ENCODE measurements at places on chromosomes 12 and 14. TPM values are rescaled to one million over a fixed set of nuclear protein-coding genes. Genes with fewer than 3 reads are reported as not detected.

Gene CD163L1
- polyA plus RNA-seq, result 1.1 TPM

Gene CCDC175
- not detected for polyA plus RNA-seq

Gene RNASE3
- not detected for polyA plus RNA-seq

Gene DPF3
- polyA plus RNA-seq, result 18.1 TPM

Gene NTF3
- 1.5 TPM for polyA plus RNA-seq

Gene PRKD1
- 2.0 TPM for polyA plus RNA-seq

Gene CLEC1A
- polyA plus RNA-seq, result 4.3 TPM
